ENCODE measurements at places on chromosomes 1 and 21.

GRCh38 chr21:28822486-28823335 lies 170.0 kb downstream of the LTN1 start:
- H3K36me3 ChIP-seq: no peaks in the 10 kb centered on the region
- H3K4me1 ChIP-seq: peaks cover 27% of the 10 kb centered on the region

GRCh38 chr1:44828003-44828651 lies 14.9 kb downstream of the PTCH2 start:
- H3K4me3 ChIP-seq: no peak overlapping the region
- no peaks in the 10 kb centered on the region for H3K27me3 ChIP-seq
- H3K27ac ChIP-seq: no peak overlapping the region
- DNase-seq: no peak
- H3K36me3 ChIP-seq: no peaks in the 10 kb centered on the region

DNA sequence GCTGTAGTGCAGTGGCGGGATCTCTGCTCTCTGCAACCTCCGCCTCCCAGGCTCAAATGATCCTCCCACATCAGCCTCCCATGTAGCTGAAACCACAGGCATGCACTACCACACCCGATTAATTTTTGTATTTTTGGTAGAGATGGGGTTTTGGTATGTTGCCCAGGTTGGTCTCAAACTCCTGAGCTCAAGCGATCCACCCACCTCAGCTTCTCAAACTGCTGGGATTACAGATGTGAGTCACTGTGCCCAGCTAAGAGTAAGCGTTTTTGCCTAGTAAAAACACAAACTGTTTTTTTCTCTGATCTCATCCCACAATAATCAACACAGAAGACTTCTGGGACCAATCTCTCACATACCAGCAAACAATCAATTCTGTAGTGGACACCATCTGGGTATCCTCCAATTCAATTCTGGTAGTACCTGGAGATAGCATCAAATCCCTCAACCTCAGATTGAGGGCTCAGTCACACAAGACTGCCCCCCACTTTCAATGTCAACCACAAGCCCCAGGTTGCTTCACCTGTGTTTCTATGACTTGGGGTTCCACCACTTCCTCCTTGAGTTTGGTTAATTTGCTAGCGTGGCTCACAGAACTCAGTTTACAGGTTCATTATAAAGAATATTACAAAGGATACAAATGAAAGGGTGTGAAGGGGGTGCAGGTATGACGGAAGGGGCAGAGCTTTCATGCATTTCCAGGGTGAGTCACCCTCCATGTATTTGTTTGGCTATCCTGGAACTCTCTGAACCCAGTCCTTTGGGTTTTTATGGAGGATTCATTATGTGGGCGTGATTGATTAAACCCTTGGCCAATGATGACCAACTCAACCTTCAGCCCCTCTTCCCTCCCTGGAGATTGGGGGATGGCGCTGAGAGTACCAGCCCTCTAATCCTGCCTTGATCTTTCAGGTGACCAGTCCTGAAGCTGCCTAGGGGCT lies 40.0 kb upstream of the RHOU start:
- no peaks in the 10 kb centered on the region for H3K36me3 ChIP-seq
- no peak for DNase-seq
- H3K4me1 ChIP-seq: no peaks in the 10 kb centered on the region
- H3K4me3 ChIP-seq: no peak overlapping the region

GRCh38 chr1:21308330-21308729 lies 18.1 kb upstream of the ECE1 start:
- no peak for DNase-seq
- no peak overlapping the region for H3K27ac ChIP-seq

- no peak overlapping the region for H3K27ac ChIP-seq
- H3K27me3 ChIP-seq: peaks cover 11% of the 10 kb centered on the region
- H3K4me1 ChIP-seq: no peaks in the 10 kb centered on the region
- no peak for DNase-seq
- peaks cover 7% of the 10 kb centered on the region for H3K36me3 ChIP-seq
These were observed 63.3 kb upstream of the PAXBP1 start for GRCh38 chr21:32834916-32835235.

DNA sequence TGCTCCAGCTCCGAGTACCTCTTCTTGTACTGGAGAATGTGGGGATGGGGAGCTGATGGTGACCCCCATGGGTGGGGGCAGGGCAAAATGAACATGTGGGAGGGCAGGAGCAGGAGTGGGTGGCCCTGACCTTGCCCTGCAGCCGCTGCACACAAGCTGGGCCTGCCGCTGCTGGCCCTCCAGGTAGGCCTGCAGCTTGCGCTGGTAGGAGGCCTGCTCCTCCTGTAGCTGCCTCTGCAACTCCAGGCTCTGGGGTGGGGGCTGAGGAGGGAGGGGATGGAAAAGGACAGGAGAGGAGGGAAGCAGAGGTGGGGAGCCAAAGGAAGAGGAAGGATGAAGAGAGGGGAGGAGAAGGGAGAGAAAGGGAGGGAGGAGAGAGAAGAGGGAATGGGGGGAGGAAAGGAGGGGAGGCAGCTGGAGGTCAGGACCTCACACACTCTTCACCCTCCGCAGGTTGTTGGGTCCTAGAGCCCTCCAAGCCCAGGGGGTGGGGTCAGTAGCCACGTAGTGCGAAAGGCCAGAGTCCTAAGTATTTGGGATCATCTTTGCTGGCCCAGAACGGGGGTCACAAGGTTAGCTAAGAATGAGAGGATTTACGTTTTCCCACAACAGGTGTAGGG lies 22.9 kb downstream of the RNU1-1 start:
- H3K4me1 ChIP-seq: peaks cover 3% of the 10 kb centered on the region
- no peaks in the 10 kb centered on the region for H3K27me3 ChIP-seq
- DNase-seq: no peak
- no peak overlapping the region for H3K4me3 ChIP-seq
- no peak overlapping the region for H3K27ac ChIP-seq

GRCh38 chr1:238658763-238659162 lies 727.6 kb upstream of the CHRM3 start:
- no peaks in the 10 kb centered on the region for H3K27me3 ChIP-seq
- no peak for DNase-seq
- H3K4me1 ChIP-seq: no peaks in the 10 kb centered on the region
- no peak overlapping the region for H3K4me3 ChIP-seq

DNA sequence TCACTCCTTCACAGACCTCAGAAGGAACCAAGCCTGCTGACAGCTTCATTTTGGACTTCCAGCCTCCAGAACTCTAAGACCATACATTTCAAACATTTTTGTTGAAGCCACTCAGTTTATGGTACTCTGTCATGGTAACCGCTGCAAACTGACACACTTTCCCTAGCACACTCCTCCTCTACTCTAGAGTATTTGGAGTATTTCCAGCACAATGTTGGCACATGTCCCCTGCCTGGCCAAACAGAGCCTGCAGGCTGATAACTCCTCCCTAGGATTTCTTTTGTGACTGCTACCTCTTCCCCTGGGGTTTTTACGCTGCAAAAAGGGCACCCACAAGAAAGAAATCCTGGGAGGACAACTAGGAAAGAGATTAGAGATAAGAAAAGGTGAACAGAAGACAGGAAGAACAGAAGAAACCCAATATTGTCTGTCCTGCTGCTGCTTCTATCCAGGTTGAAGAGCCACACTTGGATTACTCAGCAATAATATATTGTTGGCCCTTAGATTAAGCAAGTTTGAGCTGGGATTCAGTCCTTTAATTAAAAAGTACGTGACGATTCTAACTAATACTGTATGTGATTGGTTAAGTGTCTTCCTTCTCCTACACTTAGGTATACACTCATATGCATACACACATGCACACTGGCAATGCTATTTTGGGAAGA lies 844.1 kb downstream of the LTN1 start:
- H3K4me3 ChIP-seq: no peak overlapping the region
- no peaks in the 10 kb centered on the region for H3K4me1 ChIP-seq
- H3K27ac ChIP-seq: no peak overlapping the region
- no peak for DNase-seq
- H3K27me3 ChIP-seq: no peaks in the 10 kb centered on the region
- no peaks in the 10 kb centered on the region for H3K36me3 ChIP-seq

DNA sequence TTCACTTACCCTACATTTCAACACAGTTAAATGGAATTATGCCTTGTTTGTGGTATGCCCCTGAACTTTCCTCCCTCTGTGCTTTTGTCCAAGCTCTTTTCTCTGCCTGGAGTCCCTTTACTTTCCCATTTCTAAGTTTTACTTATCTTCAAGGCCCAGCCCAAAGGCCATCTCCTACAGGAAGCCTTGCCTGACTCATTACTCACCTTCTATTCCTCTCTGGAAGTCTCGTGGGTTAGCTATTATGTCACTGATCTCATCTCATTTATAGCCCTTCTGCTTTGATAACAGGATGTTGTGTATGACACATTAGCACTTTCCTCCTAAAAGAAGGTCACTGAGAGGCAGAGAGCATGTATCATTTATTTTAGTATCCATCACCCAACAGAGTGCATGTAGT lies 78.8 kb upstream of the CD1D start:
- peaks cover 7% of the 10 kb centered on the region for H3K4me1 ChIP-seq
- H3K4me3 ChIP-seq: no peak overlapping the region
- H3K36me3 ChIP-seq: no peaks in the 10 kb centered on the region
- H3K27ac ChIP-seq: no peak overlapping the region

DNA sequence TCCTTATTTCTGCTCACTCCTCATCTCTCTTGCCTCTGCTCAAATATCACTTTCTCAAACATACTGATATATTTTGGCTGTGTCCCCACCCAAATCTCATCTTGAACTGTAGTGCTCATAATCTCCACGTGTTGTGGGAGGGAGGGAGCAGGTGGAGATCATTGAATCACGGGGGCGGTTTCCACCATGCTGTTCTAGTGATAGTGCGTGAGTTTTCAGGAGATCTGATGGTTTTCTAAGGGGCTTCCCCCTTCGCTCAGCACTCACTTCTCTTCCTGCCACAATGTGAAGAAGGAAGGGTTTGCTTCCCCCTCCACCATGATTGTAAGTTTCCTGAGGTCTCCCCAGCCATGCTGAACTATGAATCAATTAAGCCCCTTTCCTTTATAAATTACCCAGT lies 26.6 kb downstream of the ZBTB8OS start:
- H3K4me3 ChIP-seq: peak overlapping the region; percentile 69
- DNase-seq: no peak
- peaks cover 33% of the 10 kb centered on the region for H3K4me1 ChIP-seq
- H3K27ac ChIP-seq: peak overlapping the region; percentile 54
- H3K27me3 ChIP-seq: no peaks in the 10 kb centered on the region

DNA sequence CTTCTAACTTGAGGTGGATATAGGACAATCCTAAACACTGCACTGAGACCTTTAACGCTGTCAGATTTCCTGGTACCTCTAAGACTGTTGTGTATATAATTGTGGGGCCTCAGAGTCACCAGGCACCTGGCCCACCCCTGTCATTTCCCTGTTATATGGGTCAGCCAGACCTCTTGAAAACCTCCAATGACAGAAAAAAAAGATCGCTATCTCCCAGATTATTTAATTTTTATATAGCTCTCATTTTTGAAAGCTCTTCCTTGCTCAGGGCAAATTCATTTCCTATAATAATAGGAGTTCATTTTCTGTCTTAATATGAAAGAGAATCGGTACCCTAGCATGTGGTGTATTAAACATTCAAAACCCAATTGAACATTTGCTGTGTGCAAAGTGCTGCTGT lies 56.7 kb downstream of the ZP4 start:
- H3K36me3 ChIP-seq: no peaks in the 10 kb centered on the region
- no peaks in the 10 kb centered on the region for H3K27me3 ChIP-seq
- DNase-seq: no peak
